ENCODE measurements at places on chromosomes 6 and 20.
A peak's percentile ranks its signal among the peaks of the same experiment; 100 is the strongest.

- DNase-seq = no peak
These were observed 116.5 kb upstream of the LAMP5 start for GRCh38 chr20:9397928-9398327.

DNA sequence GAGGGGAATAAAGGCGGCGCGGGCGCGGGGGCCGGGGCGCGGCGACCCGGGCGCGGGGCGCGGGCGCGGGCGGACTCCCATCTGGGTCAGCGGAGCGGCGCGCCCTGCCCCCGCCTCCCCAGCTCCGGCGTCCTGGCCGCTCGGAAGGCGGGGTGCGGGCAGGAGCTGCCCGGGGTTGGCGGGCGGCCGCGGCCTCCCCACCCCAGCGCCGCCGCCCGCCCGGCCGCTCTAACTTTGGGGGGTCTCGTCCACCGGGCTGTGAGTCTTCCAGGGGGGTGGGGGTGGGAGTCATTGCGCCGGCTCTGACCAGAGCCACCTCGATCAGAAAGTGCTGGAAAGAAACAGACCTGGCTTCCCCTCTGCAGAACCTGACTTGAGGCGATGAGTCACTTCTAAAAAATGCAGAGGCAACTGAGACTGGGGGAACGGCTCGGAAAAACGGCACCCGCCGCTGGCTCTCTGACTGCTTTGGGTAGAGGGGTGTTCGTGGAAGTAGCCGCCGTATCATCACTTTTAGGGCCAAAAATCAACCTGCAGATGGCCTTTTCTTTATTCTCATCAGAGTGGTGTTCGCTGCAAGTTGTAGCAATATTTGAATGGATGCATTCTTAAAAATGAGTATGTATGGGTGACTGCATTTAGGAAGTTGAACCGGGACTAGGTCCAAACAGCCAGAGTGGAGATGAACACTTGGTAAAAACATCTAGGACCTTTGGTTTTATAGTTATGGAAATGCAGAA lies 667 bp downstream of the CAP2 start:
- DNase-seq = peak; percentile 72

GRCh38 chr20:50783390-50783789 lies 11.5 kb upstream of the BCAS4 start:
- DNase-seq = no peak

- no peak for DNase-seq
These were observed 70.1 kb downstream of the ISM1 start for GRCh38 chr20:13291157-13291556.

DNA sequence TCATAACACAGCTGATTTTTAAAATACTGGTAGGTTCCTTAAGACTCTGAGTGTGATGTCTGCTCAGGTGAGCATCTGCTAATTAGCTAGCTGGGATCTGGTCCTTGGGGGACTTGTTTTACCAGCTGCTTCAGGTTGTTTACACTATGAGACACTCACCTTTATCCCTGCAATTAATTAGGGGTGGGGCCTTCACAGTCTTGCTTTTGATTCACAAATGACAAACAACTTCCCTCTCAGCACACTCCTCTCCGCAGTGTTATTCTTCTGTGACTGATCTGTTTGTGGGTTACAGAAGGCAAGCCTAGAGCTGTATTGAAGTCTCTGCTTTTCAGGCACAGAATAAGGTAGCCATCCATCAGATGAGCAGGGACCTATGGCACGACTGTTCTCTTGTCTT lies 62.0 kb upstream of the CD83 start:
- no peak for DNase-seq

DNA sequence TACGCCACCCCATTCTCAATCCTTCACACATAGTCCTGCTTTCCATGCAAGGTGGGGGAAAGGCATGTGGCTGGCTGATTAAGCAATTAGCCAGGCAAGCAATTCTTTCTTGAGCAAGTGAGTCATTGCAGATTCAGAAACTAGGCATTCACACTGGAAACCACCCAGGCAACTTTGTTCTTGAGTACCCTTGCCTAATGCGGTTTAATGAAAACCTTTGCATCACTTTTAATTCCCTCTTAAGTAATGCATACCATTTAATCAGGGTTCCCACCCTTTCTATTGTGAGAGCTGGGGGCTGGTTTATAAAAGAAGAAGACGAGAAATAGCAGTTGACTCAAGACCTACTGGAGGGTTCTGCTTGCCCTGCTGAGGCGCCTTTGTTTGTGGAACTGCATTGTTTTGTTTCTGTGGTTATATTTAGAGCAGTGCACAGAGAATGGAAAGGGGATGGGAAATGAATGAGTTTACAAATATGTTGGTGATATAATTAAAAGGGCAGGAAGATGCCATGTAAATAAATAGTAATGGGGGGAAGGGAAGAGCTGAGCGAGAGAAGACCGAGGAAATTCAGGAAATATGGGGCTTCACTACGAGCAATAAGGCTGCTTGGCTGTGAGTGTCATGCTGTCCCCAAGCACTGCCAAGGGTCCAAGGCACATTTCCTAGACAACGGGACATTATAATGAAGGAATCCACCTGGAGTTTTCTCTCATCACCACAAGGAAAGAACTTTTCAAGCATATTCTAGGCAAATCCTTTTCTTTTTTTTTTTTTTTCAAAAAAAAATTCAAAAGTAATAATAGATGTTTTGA lies 48.8 kb upstream of the TSHZ2 start:
- no peak for DNase-seq

- peak; percentile 61 for DNase-seq
These were observed 67.2 kb upstream of the TBC1D7 start for GRCh38 chr6:13395272-13396237.

DNA sequence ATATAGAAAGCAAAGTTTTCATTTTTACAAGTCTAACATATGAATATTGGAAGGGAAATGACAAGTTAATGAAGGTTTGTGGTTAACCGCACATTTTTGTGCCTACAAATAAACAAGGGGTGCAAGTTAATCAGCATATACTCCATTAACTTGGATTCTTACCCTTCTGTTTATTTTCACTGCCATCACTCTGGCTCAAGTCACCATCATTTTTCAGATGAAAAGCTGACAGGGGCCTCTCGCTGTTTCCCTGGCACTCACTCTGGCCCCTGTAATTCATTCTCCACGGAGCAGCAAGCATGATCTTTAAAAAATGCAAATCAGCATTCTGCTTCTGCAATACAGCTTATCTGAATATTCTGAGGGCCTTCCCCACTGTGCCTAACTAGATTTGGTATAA lies 29.8 kb downstream of the APCDD1L start:
- no peak for DNase-seq

DNA sequence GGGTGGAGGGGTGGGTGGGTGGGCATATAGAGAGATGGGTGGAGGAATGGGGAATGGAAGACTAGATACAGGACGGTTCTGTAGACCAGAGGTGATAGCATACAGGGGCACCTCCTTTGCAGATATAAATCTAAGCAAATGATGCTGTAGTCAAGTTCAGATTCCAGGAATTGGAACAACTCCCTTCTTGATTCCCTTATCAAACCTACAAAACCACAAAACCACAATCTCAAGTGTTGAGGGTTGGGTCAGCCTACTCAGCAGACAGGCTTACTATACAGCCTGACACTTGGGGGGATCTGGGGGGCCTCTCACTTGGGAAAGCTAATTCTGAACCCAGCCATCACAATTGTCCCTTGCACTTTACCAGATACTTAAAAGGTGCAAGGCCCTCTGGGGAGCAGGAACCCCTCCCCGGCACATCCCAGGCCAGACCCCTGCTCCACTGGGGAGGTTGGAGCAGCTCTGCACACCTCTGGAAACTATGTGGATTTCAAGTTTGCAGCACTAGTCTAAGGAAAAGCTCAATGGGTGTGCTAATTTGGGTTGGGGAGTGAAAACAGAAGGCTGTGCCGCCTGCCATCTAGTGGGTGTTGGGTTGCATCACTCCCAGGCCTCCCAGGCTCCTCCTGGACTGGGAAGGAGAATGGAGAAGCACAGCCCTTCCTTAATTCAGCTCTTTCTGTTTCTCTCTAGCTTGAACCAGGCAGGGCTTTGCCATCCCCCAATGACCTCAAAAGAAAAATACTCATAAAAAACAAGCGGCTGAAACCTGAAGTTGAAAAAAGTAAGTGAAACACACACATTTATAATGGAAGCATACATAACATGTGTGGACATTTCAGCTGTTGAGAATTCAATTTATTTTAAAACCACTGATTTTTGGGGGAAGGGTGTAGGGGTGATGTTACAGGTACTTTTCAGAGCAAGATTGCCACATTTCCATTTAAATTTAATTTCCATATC lies 121.2 kb upstream of the LAMP5 start:
- no peak for DNase-seq

DNA sequence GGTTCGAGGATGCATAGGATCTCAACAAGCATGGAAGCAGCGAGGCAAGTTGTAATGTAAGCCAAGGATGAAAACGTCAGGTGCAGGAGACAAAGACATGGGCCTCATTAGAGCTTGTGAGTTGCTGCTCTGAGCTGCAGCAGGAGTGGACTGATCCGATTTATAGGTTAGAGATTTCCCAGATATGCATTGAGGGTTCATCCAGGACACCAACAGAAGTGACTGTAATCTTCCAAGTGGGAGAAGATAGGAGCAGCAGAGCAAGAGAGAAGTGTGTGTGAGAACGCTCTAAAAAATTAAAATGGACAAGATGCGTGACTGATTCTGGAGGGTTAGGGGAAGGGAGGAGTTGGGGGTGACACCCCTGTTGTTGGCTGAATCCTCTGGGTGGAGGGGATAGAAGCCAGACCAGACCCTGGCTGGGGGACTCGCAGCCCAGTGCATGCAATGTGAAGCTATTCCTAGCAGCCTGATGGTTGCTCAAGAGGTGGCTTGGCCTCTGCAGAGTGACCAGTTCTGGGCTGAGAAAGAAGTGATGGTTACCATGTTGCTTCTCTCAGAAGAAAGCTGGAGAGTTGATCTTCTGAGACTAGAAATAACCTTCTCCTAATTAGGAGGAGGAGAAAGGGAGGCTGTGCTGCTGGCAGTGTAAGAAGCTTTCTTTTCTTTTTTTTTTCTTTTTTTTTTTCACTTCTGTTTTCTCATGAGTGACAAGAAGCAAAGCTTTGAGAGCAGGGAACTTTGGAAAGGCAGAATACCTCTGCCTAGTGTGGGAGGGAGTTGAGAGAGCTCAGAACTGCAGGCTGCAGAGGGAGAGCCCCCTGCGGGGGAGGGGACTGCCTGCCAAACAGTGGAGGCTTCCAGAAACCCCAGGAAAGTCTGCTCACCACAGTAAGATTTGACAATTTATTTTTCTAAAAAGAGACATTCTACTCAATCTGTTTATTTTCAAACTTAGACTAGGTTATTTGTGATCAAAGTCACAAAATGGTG lies 116.9 kb downstream of the SLX4IP start:
- DNase-seq = no peak

DNA sequence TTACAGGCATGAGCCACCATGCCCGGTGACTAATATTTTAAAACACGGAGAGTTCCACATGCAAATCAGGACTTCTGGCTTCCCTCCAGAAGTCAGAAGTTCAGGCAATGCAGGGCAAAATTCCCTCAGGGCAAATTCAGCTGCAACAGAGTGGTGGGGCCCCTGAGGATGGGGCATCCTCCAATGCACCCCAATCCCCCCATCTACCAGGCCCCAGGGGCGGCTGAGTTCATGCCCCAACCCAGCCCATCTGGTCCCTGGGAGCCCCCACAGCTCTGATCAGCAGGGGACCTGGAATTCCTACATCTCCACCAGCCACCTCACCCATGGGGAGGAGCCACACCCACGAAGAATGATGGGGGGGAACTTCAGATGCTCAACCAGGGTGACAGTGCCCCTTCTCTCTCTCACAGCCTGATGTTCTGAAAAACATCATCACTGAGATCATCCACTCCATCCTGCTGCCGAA lies 22.6 kb downstream of the BPIFB1 start:
- DNase-seq = no peak

GRCh38 chr6:1598433-1598832 lies 11.3 kb upstream of the FOXC1 start:
- no peak for DNase-seq

- DNase-seq = no peak
These were observed 131.7 kb upstream of the HDGFL1 start for GRCh38 chr6:22437665-22438064.

- DNase-seq = no peak
These were observed 78.0 kb upstream of the GATA5 start for GRCh38 chr20:62553838-62554161.

DNA sequence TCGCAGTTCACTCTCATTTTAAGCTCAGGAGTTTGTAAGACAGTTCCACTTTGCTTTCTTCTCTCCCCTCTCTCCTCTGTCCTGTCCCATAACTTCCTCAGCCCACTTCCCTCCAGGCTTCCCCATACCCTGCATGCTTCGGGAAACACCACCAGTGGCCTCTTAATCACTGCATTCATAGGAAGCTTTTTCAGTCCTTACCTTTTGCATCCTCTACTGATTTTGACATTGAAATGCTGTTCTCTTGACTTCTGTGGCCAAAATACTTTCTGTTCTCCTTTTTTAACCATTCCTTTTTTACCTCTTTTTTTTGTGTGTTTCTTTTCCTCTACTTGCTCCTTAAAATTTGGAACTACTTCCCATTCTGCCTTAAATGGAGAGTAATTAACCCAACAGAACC lies 69.7 kb downstream of the HIVEP1 start:
- DNase-seq = no peak

GRCh38 chr6:43058531-43058930 lies 703 bp downstream of the MRPL2 start:
- DNase-seq = no peak

Measured in mesothelial cell of epicardium (in vitro differentiated cells).